SIG-M5 (cell line): ENCODE measurements at places on chromosomes 1 and 21.

DNA sequence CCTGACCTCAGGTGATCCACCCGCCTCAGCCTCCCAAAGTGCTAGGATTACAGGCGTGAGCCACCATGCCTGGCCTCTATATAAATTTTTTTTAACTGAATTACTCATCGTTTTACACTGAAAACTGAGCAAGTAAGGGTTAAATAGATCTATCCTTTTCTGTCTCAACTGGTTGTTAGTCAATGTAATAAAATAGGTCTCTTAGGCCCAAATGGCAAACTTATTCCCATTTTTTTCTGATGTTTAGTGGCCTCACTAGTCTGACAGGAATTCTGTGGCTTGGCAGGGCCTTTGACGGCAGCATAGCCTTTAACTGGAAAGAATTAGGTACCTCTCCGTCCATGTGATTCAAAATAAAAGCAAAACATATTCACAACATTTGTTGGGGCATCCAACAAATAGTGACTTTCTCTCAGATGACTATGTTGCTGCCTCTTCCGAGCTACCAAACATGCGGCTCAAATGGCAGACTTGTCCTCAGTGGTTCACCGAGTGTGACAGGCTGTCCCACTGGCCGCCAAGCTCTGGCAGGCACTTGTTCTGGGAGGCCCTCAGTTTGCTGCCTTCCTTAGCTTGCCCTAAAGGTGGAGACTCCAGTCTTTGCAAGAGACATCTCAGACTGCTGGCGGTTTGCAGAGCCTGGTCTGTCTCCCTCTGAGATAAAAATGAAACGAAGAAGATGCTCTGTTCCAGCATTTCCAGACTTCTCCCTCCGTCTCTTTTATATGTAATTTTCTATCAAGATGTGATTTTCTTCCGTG, 17.4 kb downstream of the ATP1A4 start:
- no peak for DNase-seq

DNA sequence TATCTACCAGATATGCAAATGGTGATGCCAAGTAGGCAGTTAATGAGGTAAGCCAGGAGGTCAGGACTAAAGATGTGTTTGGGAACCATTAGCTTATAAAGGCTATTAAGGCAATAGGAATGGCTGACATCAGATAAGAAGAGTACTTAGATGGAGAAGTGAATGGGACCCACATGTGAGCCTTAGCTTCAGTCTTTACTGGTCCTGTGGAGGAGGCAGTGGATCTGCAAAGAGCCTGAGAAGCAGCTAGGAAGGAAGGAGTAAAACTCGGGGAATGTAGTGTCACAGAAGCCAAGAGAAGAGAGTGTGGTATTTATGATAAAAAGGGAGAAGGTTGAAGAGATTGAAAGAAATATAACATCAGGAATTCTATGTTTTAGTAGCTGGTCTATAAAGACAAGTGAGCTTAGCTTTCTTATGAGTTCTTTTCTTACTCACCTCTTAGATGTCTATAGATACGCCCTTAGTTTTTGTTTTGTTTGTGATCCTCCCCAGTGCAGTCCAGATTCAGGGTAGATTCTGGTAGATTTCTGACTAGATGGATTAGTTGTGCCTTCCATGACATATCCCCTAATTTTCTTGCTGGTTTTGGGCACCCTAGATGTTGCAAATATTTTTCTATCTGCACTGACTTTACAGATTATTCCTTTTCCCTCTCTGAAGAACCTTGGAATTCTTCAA, 39.4 kb downstream of the SLAMF6 start:
- no peak for DNase-seq

DNA sequence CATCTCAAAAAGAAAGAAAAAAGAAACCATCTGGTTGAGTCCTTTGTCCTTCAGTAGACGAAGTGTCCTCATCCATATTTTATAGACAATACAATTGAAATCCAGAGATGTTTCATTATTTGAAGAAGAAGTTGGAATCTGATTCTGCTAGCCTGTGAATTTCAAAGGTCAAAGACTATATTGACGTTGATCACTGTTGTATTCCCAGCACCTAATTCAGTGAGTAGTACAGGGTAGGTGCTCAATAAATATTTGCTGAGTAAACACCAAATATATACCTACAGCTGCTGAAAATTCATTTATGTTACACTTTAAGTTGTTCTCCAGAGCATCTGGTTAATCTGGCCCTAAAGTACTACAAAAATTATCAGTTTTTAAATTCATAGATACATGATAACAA, 135.2 kb downstream of the CACNA1E start:
- no peak for DNase-seq

DNA sequence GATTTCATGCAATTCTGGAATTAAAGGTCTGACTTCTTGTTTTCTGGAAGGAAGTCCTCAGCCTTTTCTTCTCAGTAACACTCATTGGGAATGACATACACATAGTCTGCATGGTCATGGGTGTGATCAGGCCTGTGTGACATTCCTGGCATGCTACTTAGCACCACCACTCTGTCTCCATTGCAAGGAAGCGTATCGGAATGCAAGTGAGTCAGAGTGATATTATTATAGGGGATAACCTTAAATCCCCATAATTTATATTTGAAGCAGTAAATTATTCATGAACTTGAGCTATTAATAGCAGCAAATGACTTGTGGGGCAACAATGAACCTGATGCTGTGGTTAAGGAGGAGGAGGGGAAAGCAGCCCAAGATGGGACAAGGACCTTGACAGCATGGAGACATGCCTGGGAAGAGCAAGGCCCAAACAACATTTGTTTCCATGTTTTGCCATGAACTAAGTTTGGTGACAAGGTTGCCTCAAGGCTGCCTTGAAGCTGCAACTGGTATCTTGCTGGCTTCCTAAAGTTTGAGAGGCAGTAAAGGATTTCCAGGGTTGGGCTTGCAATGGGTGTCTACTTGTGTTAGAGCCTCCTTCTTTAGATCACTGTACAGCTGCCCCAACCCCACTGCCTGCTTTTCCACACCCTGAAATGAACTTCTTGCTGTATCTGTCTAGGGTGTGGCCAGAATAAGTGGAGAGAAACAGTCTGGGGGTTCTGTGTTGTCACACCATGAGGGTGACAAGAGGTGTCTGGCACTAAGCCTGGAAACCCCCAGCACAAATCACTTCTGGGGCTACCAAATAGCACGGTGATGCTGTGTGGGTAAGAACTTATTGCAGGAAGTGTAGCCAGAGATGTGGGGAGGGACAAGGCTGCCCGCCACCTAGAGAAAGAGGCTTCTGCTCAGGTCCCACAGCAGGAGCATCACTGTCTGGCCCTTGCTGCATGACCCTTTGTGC, 4.6 kb downstream of the MAB21L3 start:
- DNase-seq = no peak

DNA sequence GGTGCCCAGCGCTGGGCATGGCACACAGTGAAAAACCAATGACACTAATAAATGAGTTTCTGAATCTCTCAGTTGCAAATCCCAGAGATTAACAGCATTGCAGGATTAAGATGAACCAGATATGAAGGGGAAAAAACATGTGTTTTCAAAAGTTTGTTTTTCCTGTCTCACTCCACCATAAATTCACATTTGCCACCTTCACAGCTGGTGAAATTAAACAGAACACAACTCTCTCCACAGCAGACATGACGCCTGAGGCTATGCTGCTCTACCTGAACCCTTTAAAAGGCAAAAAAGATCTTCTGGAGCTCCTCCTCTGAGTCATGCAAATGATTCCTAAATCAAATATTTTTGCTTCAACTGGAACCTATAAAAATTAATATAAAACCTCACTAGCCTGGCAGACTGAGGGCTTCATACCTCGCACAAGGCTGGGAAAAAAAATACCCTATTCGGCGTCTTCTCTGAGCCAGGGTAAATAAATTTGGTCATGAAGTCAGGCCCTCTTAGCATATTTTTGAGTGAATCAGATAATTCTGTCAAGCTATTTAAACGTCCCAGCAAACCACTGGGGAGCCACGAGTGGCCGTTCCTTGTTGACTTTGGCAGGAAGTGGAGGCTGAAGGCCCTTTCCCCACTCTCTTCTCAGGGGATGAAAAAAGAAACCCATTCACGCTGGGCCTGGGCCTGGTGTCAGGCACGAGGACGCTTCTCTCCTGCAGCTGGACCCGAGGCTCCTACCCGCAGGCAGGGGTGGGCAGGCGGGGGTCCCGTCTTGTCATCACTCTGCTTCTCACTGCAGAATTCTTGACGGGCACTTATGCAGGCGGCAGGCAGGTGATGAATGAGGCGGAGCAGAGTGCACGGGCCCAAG, 53.0 kb downstream of the DMRTB1 start:
- no peak for DNase-seq

- no peak for DNase-seq
Measured at GRCh38 chr1:172906778-172907592, 143.8 kb downstream of the TNFSF18 start.

- no peak for DNase-seq
Measured at GRCh38 chr21:44051462-44051941, 39.4 kb downstream of the TRAPPC10 start.

DNA sequence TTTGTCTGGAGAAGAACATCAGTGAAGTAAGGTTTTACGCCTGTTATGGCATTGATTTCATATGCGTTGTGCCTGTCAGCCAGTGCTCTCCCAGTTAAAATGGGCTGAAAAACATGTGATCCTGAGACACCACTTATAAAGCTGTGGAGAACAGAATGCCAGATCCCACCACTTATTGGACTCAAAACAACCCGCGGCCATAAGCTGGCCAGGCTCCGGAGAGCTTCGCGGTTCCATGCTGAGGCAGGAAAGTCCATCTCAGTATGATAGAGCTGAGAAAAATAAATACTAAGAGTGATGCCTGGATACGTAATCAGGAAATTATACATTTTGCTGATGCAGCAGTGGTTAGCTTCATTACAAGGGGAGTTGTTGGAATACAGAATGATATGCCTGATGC, 5.1 kb downstream of the APOBEC4 start:
- DNase-seq = no peak

DNA sequence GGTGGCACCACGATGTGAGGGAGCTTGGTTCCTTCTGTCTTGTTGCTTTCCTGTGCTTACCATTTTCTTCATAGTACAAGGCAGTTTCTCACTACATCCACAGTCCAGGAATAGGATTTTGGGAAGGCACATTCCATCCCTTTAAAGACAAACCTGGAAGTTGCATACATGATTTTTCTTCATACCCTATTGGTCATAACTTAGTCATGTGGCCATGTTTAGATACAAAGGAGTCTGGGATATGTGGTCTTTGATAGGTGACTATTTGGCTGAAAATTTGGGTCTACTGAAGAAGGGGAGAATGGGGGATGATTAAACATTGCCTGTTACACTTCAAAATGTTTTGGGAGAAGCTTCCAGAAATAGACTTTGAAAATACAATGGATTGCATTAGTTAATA, 7.0 kb downstream of the DYRK1A start:
- no peak for DNase-seq
